ENCODE measurements at places on chromosomes 7 and 10.

- no peak for DNase-seq
Measured at GRCh38 chr10:125199270-125199669, 38.9 kb upstream of the CTBP2 start.

GRCh38 chr7:140330128-140330527 lies 68.2 kb downstream of the SLC37A3 start:
- no peak for DNase-seq

- DNase-seq = no peak
Measured at GRCh38 chr10:18414061-18414460, 237.3 kb downstream of the NSUN6 start.

GRCh38 chr7:158811461-158811860 lies 17.8 kb downstream of the ESYT2 start:
- peak; percentile 13 for DNase-seq

- DNase-seq = no peak
Measured at GRCh38 chr7:68720697-68721096, 877.6 kb upstream of the AUTS2 start.

DNA sequence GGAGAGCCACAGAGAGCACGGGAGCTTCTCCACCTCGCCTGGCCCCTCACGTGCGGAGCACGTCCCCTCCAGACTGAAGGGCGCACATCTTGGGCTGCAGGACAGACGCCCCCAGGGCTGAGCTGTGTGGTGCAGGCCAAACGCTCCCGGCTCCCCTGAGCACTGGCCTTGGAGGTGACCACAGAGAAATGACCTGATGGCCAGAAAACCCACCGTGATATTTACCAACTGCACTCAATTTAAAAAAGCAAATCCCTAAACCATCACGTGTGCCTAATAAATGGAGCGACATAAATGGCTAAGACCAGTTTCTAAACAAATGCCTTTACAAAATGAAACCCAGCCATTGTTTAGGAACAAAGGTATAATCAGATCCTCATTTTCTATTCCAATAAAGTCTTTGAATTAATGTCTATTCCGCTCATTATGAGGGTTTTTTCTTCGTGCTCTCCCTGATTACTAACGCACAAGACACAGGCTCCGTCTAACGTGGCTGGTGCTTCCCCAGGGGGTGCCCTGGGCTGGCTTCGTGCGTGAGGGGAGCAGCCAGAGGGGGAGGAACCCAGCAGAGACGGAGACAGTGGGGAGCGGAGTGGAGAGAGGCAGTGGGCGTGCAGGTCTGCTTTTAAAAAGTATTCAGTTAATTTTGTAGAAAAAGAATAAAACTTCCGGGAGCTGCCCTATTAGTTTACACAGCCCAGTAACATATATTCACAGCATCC lies 190.3 kb downstream of the DNAJB6 start:
- DNase-seq = no peak

DNA sequence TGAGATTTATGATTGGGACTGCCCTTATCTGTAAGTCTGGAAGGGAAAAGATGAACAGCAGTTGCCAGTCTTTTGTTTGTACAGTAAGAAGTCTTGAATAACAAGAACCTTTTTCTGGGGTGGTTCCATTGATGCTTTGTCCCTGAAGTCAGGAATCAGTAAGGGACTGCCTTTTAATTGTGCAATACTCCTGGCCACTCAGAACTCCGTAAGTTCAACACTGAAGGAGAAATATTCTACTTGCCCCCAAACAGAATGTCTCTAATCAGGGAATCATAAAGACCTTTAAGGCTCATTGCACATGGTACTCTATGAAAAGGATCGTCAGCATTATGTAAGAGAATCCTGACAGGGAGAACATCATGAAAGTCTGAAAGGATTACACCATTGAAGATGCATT lies 361.4 kb downstream of the EXOC4 start:
- no peak for DNase-seq

DNA sequence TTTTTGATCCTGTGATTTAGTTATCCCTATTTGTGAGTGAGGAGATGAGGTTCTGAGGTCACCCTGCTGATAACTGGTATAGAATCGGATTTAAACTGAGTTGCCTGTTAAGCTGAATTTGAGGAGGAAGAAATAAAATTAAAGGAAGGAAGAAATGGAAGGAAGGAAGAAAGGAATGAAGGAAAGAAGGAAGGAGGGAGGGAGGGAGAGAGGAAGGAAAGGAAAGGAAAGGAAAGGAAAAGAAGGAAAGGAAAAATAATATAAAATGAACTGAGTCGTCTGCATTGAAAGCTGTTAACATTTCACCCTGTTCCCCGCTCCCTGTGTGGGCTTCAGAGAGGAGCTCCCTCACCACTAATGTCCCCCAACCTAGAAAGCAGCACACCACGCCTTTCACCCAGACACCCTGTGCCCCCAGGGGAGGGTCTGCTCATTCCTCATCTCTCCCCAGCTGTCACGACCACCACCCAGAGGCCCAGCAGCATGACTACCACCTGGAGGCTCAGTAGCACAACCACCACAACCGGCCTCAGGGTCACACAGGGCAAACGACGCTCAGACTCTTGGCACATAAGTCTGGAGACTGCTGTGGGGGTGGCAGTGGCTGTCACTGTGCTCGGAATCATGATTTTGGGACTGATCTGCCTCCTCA lies 16.3 kb downstream of the PILRA start:
- no peak for DNase-seq

- DNase-seq = no peak
Measured at GRCh38 chr10:61964949-61965702, 63.6 kb downstream of the ARID5B start.

All from stimulated activated CD8-positive, alpha-beta memory T cell treated with anti-CD3 and anti-CD28 coated beads, Interleukin-12 subunit alpha, Interleukin-12 subunit beta, amount 100 ng/mL, for 4 hours (primary cell).